ENCODE measurements at places on chromosomes 16 and 17. TPM values are rescaled to one million over a fixed set of nuclear protein-coding genes. Genes with fewer than 3 reads are reported as not detected.

DNA sequence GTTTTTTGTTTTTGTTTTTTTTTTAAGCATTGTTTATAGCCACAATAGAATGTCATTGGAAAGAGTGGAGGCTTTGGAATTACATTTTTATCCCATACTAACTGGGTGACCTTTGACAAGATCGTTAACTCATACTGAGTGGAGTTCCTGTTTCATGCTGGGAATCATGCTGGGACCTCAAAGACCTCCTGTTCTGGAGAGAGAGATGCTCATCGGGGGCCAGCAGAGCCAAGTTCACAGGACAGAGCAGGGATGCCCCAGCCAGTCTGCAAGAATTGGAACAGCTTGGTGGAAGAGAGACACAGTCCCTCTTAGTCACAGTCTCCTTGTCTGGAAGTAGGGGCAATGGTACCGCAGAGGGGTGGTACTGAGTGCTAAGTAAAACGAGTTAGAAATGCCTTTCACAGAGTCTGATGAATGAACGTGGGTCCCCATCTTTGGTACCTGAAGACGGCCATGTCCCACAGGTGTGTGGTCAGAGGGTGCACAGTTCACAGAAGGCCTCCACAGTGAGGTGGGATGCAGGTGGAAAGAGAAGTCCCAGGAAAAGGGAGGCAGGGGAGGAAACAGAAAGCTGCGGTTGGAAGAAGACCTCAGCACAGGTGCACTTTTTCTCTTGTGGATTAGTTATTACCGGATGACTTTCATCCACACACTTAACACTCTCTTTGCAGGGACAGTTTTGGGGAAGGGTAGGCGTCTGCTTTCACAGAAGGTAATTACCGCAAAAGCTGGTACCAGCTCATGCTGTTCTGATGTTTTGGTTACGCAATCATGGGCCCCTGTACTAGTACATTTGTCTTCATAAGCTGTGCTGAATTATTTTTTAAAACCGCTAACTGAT lies 147.8 kb downstream of the PRKCA start:
- no peak for DNase-seq

DNA sequence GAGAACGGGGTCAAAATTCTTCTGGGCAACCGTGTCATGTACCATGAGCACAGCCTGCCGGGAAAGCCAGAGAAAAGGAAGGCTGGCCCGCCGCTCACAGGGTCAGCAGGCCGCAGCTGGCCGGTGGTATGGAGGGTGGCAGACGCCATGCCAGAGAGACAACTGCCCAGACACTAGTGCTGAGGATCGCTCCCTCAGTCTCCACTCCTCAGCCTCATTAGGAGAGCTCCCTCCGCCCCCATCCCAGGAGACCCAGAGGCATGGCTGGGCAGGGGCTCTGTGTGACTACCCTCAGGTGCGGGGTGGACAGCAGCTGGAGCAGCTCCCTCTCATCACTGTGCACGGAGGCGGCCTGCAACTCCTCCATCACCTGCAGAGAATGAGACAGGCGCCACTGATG lies 3.2 kb downstream of the MPP3 start:
- no peak for DNase-seq

GRCh38 chr16:75462806-75463205 lies 1.7 kb downstream of the TMEM170A start:
- DNase-seq = no peak

DNA sequence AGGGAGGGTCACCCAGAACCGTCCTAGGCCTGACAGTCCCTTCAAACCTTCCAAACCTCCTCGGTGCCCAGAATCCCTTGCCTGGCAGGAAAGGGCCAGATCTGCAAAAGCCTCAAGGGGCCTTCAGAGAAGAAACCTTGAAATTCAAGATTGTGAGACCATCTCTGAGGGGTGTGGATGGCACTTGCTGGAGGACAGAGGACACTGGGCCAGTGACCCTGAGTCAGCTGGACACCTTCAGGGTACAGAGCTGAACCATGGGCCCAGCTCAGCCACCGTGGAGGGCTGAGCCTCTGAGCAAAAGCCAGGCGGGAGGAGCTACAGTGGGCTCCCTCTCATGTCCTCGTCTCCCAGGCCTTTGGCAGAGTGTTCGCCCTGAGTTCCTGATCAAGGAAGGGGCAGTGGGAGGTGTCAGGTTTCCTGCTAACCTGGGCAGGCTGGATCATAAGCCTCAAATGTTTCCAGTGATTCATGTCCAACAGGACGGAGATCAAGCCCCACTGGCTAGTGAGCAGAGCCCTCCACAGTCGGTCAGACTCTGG lies 3.0 kb downstream of the PDILT start:
- no peak for DNase-seq

The SLC5A11 gene
- total RNA-seq = not detected

The PIGL gene
- total RNA-seq = 10.0 TPM
